ENCODE measurements at places on chromosomes 7 and 10.

GRCh38 chr7:129952086-129952652 is 591 bp downstream of the UBE2H start:
- DNase-seq, result peak; percentile 17

DNA sequence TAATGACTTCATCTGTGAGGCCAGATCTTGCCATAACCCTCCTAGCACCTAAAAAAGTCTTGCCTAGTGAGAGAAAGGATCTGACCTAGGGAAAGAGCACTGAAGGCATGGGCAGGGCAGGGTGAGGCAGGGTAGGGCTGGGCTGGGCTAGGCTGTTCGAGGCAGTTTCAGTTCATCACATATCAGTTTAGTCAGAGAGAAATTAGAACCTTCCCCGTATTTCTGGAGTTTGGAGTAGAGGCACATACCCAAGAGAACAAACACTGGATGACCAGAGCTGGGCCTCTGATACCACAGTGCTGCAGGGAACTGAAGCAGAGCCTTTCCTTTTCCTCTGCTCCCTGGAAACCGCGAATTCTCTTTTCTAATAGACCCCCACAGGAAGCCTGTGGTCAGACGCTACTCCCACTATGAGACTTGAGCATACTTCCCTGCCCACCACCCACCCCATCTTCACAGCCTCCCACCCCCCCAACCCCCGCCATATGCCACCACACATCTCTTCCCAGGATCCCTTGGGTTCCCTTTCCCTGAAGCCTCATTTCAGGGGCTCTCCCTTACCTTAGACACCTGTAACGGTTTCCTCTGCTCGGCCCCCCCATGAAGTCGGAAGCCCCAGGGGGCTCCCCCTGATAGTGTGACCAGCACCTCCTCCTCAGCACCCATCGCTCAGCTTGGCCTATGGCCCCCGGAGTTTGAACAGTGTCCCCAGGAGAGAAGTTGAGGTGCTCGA is 406 bp downstream of the SYNPO2L start:
- DNase-seq, result no peak

DNA sequence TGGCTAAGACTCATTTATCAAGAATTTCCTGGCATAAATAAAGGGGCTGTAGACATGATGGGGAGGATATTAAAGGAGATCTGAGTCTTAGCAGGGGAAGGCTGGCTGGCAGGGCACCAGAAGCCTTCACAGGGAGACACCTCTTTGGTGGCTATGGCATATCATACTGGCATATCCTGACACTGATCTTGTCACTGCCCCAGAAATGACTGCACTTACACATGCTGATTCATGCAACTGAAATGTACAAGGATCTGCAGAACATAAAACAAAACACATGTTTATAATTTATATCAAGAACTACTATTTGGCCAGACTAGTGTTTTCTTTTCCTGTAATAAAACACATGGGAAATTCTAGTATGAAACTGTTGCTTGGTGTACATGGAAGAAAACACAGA is 5.5 kb upstream of the LIPN start:
- no peak for DNase-seq

DNA sequence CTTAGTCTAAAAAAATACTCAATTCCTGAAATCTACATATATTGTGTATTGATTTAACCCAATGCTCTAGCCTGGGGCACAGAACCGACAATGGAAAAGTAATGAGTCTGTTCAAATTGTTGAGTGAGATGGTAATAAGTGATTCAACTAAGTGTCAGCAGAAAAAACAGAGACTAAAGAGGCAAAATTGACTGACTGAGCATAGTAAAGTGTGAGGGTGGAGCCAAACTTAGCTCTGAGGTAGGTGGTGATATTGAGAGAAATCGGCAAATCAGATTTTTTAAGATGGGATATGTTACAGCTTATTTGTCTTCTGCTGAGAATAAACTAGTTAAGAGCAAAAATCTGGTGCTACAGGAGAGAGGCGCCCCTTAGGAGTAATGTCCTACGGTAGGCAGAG is 764.0 kb upstream of the LRRN3 start:
- DNase-seq, result no peak

DNA sequence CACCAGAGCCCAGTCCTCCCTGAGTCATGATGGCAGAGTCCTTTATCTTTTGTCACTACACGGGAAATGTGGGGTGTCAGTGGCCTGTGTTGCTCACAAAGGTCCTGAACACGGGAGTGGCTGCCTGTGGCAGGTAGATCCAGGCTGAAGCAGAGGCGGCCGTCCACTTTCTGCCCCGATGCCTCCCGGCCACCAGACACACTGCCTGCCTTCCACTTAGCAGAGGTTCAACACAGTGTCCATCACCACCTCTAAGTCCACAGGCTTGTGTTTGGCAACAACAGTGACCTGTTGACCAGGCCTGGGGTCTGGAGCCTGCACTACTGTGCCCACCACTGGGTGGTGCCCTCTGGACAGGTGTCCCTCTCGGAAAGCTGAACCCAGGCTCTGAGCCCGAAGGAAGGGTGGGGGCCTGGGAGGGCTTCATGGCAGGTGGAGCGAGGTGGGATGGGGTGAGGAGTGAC is 49.9 kb upstream of the CAMK2B start:
- no peak for DNase-seq

DNA sequence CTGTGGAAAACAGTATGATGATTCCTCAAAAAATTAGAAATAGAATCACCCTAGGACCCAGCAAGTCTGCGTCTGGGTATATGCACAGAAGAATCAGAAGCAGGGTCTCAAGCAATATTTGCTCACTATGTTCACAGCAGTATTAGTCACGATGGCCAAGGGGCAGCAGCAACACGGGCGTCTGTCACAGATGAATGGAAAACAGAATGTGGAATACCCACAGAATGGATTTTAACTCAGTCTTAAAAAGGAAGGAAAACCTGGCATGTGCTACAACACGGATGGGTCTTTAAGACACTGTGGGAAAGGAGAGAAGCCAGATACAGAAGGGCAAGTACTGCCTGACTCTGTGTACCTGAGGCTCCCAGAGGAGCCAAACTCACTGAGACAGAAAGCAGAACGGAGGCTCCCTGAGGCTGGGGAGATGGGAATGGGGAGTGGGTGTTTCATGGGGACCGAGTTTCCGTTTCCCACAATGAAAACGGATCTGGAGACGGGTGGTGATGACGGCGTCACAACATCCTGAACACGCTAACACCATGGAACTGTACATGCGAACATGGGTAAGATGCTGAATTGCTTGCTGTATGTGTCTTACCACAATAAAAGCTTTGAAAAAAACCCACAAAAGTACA is 36.7 kb upstream of the INPP5A start:
- DNase-seq, result no peak

- no peak for DNase-seq
Observed at GRCh38 chr7:155991470-155991869, 179.2 kb upstream of the SHH start.

DNA sequence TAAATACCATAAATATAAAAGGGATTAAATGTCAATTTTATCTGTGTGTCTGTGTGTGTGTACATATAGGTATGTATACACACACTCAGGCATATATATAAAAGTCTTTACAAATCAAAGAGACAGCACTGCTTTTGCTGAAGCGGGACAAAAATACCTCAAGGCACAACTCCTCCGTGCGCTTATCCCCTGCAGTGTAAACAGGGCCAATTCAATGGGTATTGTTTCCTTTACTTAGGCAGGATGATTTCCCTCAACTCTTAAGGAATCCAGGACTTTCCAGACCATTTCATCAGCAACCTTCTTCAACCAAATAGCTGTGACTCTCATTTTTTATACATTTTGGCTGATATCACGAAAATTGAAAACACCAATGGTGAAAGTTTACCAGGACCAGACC is 227.7 kb downstream of the CRPPA start:
- DNase-seq, result no peak

- DNase-seq, result no peak
Observed at GRCh38 chr10:112429147-112429546, 17.6 kb downstream of the ZDHHC6 start.

- DNase-seq, result no peak
Observed at GRCh38 chr7:139791316-139791715, 13.5 kb upstream of the HIPK2 start.

- DNase-seq, result no peak
Observed at GRCh38 chr10:101826852-101827434, 8.7 kb upstream of the OGA start.

DNA sequence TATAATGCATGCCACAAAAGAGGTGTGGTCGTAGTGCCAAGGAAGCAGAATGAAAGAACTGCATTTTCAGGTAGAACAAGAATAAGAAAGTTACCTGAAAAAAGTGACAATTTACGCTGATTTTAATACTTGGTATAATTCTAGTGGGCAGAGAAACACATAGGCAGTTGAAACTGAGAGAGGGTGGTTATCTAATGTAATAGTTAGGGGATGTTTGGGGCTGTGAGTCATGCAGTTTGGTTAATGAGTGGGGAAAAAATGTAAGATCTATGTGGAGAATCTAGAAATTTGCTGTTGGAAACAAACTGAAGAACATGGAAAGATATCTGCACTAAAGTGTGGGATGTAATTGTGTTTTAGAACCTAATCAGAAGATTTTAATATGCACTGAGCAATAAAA is 33.7 kb downstream of the ZNF37A start:
- no peak for DNase-seq

GRCh38 chr7:36986948-36987724 is 262.8 kb upstream of the AOAH start:
- DNase-seq, result peak; percentile 59

All from activated naive CD4-positive, alpha-beta T cell treated with anti-CD3 and anti-CD28 coated beads, Interleukin-2, amount 50 U/mL, for 16 hours (primary cell).